ENCODE measurements at places on chromosomes 11 and 22. TPM values are rescaled to one million over a fixed set of nuclear protein-coding genes. Genes with fewer than 3 reads are reported as not detected.

The FBLN1 gene
- total RNA-seq: 335 TPM

DNA sequence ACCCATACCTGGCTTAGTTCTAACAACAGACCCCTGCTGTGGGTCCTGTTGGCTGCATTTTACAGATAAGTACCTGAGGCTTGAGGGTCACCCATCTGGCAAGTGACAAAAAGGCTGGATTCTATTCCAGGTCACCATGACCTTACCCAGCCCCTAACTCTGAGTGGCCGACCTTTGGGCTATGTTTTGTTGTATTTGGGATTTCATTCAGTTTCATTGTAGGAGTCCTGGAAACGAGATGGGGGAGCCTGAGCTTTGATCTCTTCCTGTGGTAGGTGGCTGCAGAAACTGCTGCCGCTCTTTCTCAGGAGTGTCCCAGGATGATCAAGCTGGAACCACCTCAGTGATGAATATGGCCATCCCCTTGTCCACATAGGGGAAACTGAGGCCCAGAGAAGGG is 24.6 kb upstream of the YWHAH start:
- DNase-seq: no peak

DNA sequence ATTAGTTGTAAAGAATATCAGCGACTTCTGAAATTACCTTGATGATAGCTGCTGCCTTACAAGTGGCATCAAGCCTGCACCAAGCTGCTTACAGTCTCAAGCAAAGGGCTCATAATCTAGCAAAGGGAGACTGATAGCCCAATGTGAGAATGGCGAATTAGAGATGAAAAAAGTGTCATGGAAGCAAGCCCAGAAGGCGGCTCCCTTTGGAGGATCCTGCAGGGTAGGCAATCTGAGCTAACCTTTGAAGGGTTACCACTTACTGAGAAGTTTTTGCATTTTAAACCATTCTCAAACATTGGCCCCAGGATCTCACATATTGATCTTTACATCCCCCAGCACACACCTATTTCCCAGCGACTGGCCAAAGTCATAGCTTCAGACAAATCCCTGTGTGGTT is 18.5 kb downstream of the GAB2 start:
- DNase-seq: no peak

- no peak for DNase-seq
These were observed 36.2 kb downstream of the LMO1 start for GRCh38 chr11:8227156-8228152.

All from fibroblast of the aortic adventitia (primary cell).